NCI-H1930 (cell line): ENCODE measurements at places on chromosomes 16 and 17.
A peak's percentile ranks its signal among the peaks of the same experiment; 100 is the strongest.

DNA sequence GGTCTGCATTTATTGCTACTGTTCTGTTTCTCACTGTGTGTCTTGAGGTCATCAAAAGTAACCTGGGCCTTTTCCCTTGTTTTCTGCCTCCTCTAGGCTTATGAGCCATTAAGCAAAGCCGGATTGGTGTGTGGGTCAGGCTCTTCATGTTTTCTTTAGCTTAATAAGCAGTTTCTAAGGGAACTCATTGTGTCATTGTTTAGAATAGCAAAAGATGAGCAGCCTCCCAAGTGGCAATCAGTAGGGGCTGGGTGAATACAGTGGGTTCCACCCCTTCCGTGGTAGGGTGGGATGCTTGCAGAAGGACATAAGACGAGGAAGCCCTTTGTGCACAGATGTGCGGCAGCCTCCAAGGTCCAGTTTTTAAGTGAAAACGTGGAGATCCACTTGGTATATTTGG lies 34.5 kb downstream of the ABCC1 start:
- no peak for DNase-seq

GRCh38 chr17:8555062-8555461 lies 75.5 kb downstream of the MYH10 start:
- no peak for DNase-seq

DNA sequence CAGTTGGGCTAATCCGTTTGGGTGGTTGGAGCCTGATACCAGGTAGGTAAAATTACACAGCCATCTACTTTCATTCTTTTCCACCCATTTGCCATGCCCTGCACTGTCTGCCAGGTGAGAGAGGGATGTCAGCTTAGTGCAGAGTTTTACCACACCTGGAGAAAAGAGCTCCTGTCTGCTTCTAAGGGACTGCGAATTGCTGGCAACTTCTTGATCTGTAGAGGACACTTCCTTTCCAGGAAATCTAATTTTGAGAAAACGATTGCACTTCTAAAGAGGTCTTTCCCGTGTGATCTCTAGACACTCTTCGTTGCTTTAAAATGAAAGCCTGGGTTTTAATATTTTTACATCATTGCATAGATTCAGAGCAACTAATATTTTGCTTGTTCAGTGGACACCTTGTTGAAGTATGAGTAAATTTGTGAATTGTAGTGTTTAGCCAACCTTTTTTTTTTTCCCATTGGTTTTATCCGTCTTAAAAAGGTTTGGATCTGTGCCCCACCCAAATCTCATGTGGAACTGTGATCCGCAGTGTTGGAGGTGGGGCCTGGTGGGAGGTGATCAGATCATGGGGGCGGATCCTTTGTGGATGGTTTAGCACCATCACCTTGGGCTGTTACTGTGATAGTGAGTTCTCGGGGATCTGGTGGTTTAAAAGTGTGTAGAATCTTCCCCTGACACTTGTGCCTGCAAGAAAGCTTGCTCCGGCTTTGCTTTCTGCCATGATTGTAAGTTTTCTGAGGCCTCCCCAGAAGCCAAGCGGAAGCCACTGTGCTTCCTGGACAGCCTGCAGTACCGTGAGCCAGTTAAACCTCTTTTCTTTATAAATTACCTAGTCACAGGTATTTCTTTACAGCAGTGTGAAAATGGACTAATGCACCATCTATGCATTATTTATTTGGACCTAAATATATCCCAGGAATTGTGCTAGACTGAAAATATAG lies 104.6 kb downstream of the PRKCA start:
- DNase-seq: no peak

- no peak for DNase-seq
These were observed 2.3 kb downstream of the CLUH start for GRCh38 chr17:2709183-2709661.

GRCh38 chr16:71883168-71883848 lies 674 bp downstream of the ZNF821 start:
- DNase-seq: peak; percentile 29

DNA sequence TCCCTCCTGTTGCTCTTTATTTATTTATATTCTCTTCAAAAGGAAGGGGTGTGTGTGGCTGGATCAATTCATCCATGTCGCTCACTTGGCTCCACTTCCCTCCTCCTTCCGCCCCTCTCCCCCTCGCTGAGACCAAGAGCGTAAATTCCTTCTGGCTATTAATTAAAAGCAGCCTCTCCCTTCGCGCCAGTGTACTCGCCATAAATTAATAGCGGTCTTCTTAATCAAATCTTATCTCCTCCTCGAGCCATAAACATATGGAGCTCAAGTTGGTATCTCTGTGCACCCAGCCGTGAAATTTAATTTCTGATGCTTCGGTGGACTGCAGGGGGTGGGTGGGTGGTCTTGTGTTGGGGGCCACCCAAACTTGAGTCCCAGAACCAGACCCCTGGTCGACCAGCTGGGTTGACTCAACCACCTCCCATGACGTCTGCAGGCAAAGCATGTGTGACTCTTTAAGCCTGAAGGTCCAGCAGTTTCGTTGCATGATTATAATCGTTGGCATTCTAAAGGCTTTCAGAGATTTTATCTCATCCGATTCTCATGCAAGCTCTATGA lies 57.9 kb downstream of the SDK2 start:
- no peak for DNase-seq

DNA sequence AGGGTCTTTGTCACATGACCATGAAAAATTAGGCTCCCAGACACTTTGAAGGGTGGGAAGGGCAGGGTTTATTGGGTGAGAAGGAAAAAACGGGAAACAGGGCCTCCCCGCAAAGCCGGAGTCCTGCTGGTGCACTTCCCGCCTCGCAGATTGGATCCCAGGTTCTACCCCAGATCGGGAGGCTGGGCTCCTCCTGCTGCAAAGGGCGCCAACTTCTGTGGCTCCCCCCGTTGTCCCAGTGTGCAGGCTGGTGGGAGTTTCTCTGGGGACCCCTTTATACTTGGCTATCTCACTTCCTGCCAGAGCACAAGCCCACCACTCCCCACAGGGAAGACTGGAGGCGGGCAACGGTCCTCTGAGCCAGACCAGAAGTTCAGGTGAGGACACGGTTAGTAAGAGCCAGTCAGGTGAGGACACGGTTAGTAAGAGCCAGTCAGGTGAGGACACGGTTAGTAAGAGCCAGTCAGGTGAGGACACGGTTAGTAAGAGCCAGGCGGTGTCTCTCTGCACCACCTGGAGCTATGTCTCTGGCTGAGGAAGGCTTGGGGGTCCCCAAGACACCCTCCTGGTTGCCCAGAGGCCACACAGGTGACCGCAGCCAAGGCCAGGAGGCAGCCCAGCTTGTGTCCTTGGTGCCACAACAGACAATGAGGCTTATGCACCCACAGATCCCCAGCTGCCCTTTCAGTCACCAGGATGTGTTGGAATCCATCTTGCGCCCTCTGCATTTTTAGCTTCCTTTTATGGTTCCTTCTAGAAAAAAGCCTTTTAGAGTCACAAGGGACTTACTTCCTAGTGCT lies 48.1 kb upstream of the CHMP6 start:
- DNase-seq: no peak

- no peak for DNase-seq
These were observed 9.2 kb downstream of the FAM20A start for GRCh38 chr17:68592009-68592408.

DNA sequence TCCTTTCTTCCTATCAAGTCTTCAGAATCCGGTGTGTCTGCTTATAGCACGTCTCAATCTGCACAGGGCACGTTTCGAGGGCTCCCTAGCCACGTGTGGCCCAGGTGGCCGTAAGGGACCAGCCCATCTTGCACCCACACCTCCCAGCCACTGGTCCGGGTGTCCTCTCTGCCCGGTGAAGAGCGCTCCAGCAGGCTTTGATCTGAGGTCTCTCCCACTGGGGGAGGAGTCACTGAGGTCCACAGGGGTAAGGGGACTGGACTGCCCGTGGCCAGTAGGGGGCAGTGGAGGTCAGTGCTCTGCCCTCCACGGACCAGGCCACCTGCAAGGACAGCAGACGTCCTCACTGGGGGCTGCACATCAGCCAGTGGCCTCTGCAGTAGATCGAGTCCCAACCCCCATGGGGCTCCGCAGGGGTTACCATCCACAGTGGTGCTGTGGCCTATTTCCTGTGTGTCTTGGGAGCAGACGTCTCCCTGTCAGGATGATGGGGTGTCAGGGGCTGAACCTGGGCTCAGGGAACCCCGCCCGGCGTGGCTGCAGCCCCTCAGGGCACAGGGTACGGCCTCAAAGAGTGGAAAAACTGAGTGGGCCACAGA lies 204.1 kb upstream of the CIBAR2 start:
- peak; percentile 15 for DNase-seq

- no peak for DNase-seq
These were observed 566.1 kb upstream of the CA10 start for GRCh38 chr17:52724578-52724977.

DNA sequence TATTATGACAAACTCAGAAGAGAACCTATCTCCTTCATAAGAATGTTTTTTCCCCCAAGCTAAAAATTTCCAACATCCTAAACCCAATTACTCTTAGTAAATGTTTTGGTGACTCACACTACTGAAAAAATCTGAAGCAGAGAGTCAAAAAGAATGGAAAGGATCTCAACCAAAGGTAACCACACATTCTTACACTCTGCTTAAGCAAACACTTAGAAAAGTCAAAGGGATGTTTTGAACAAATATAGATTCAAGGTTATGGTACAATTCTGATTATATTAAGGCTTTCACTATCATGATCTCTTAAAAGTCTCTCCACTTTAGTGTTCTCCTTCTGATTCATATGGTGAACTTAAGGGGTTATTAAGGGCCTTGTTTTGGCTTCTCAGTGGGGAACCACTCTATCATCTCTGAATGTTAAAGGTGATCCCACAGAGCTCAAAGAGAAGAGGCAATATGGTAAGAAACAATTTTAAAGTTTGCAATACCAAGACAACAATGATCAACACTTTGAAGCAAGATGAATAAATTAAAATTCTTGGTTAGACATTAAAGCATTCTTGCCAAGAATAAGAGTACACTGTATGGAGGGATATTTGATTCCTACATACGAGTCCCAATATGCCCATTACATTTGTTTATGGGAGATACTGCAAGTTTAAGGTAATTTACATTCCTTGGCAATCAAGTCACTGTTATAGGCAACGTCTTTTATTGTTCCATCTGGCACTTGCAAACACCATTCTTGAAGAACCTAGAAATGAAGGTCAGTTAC lies 69.2 kb downstream of the CDC27 start:
- no peak for DNase-seq

DNA sequence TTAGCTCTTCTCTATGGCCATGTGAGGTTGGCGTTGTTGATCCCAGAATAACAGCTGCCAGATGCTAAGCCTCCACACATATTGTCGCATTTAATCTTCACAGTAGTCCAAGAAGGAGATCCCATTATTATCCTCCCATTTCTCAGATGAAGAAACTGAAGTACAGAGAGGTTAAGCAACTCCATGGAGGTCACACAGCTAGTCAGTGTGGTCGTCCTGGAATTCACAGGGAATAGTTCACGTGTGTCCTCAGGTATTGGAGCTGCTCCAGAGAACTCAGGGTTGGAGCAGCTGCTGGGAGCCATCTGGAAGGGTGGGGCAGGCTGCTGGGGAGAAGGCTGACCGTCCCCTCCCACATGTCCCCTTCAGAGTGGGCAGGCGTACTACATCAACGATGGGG lies 19.5 kb downstream of the SDR42E2 start:
- no peak for DNase-seq

DNA sequence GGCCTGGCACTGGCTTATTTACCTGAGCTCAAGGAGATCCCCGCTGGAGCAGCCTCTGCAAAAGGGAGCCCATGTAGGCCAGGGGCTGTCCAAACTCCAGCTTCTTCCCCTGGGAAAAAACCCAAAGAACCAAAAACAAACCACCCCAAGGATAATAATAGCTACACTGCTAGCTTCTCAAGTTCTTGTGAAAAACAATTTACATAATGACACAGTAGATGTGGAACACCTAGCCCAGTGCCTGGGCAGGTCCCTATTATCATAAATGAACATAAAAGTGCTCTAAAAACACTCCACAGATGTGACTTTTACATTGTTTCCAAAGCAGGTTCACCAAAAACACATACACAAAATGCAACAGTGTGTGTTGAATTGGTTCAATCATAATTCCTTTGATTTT lies 27.3 kb downstream of the CENPV start:
- DNase-seq: no peak

GRCh38 chr16:1141191-1141590 lies 11.7 kb upstream of the CACNA1H start:
- DNase-seq: no peak

DNA sequence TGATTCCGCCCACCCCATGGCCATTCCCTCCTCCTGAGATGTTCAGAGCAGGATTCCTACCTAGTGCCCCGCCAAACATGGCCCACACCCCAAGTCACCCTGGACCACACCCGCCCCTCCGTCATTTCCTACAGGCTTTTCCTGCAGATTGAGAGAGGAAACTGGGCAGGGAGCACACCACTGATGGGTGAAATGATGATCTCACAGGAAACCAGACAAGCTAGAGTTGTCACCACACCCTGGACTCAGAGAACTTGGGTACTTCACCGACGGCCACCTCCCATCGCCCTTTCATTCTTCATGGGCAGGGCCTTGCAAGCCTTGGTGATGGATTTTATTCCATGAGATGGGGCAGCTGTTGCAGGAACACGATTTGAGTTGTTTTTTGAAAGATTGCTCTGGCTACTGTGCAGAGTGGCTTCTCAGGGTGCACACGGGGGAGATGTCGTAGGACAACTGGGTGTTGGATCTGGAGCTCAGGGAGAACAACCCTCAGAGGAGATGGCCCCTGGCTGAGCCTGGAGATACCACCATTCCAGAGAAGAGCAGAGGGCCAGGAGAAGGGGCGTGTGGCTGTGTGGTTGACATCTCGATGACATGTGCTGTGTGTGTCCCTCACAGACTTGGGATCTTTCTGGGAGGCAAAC lies 7.4 kb upstream of the B9D1 start:
- DNase-seq: no peak

- DNase-seq: no peak
These were observed 3.3 kb upstream of the HEXIM1 start for GRCh38 chr17:45145035-45145389.

- DNase-seq: no peak
These were observed 46.9 kb downstream of the ZNF423 start for GRCh38 chr16:49809062-49809461.

- no peak for DNase-seq
These were observed 363.4 kb downstream of the CDH13 start for GRCh38 chr16:82990155-82990554.

- DNase-seq: no peak
These were observed 3.0 kb upstream of the NLRC3 start for GRCh38 chr16:3580251-3580651.

DNA sequence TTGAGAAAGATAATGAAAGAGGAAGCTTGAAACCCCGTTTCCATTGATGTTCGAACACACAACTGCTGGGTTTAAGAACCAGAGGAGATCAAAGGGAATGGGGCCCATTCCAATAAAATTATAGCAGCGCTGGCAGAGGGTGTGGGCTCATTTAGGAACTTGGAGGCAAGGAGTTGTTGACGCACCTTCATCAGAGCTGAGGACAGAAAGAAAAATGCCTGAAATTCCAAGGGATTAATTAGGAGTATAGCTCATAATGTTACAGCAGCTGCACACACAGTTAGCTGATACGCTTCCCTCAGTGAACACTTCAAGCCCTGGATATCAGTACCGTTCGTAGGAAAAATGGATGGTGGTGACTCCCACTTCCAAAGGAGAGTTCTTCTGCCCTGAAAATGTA lies 127.2 kb downstream of the AXIN2 start:
- DNase-seq: no peak

GRCh38 chr16:70692130-70692872 lies 6.4 kb upstream of the MTSS2 start:
- no peak for DNase-seq
